NCI-H524 (cell line): ENCODE measurements at places on chromosomes 11 and 22.
A peak's percentile ranks its signal among the peaks of the same experiment; 100 is the strongest.

DNA sequence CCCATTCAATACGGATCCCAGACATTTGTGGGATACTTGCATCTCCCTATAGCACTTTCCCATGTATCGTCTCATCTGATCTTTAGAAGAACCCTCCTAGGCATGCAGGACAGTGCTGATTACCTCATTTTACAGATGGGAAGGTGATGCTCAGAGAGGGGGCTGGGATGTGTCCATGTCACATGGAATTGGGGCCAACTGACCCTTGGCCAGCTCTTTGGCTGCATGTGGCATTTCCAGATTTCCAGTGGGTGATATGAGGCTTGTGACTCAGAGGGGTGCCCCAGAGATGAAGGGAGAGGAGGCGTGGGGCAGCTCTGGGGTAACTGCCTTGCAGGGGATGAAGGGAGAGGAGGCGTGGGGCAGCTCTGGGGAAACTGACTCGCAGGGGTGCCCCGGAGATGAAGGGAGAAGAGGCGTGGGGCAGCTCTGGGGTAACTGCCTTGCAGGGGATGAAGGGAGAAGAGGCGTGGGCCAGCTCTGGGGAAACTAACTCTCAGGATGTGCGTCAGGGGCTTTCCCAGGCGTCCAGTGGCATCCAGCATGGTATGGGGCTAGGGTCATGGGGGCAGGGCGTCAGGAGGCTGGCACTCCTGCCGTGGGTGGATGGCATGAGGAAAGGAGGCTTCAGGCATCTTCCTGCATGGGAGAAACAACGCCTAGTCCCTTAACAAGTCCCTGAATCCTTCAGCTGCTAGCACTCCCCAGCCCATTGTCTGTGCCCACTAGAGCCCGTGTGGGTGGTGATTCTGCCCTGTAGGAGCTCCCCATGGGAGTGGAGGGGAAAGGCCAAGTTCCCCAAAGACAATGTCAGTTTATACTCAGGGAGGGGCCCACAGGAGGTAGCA is 11.9 kb upstream of the CERK start:
- DNase-seq = no peak

GRCh38 chr11:27571154-27571810 is 64.7 kb upstream of the LIN7C start:
- no peak for DNase-seq

GRCh38 chr11:61472282-61472681 is 36.3 kb upstream of the LRRC10B start:
- DNase-seq = no peak

- DNase-seq = no peak
These were observed 5.9 kb downstream of the IL10RA start for GRCh38 chr11:117992136-117992535.

DNA sequence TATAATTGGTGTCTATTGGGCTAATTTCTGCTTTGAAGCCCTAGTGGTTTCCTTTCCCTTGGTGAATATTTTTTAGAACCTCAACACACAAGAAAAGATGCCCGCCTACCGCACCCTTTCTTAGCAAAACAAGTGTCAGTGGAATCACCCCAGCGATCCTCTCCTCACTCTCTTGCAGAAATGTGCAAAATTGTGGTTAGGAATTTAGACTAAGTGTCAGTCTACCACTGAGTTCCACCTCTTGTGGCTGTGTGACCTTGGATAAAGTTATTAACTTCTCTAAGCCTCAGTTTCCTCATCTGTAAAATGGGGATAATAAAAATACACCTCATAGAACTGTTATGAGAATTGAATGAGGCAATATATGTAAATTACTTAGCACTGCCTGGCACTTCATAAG is 5.3 kb upstream of the JAML start:
- DNase-seq = no peak

- no peak for DNase-seq
These were observed 78.4 kb downstream of the CDKN1C start for GRCh38 chr11:2807025-2807681.

DNA sequence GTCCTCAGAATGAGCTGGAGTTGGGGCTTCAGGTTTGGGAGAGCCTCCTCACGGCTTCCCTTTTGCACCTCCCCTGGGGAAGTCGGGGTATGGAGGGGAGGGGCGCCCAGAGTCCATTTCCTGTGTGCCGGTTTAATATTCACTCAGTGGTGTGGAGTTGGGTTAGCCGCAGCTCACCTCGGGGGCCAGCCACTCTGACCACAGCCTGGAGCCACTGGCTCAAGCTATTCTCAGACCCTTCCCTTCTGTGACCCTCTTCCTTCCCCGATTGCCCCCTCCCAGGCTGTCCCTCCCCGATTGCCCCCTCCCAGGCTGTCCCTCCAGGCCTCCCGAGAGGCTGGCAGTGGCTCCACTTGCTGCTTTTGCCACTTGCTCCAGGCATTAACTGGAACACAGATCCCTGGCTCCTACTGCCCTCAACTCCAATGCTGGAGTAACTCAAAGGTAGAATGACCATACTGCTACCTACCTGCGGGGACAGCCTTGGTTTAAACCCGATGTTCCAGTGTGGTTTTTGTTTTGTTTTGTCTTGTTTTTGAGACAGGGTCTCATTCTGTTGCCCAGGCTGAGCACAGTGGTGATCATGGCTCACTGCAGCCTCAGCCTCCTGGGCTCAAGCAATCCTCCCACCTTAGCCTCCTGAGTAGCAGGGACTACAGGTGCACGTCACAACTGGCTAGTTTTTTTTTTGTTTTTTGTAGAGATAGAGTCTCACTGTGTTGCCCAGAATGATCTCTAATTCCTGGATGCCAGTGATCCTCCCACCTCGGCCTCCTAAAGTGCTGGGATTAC is 29.3 kb downstream of the RPUSD4 start:
- DNase-seq = no peak

- DNase-seq = no peak
These were observed 11.3 kb upstream of the C11orf96 start for GRCh38 chr11:43930868-43931716.

DNA sequence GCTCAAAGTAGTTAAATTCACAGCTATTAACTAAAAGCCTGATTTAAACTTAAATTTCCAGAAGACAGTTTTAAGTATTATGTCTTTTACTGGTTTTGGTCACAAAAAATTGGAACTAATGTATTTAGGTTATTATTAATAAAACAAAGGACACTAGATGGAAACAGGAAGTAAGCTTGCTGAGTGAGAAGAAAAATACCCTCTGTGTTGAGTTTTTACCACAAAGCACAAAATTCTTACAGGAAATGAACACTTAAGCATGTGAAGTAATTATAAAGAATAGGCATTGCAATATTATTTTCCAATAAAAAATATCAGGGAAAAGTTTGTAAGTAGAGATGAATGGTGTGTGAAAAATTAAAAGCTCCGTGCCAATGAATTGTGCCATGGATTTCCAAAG is 46.3 kb downstream of the PIK3C2A start:
- DNase-seq = no peak

GRCh38 chr22:31086703-31087330 is 5.7 kb downstream of the SMTN start:
- DNase-seq = no peak

DNA sequence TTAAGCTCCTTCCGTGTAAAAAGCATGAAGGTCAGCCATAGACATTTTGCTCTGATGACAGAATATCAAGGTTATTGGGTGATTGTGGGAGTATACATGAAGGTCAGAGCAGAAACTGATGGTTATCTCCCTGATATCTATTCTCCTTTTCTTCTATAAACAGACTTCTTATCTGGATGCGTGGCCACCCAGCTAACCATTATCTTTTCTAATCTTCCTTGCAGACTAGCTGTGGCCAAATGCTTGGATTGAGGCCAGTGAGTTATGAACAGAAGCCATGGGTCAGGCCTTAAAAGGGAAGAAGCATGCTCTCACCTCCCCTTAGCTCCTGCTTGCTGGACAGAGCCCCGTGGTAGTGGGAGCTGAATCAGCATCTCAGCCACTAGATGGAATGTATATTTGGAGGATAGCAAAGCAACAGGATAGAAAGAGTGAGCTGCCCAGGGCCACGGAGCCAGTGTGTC is 31.3 kb upstream of the LRRC55 start:
- no peak for DNase-seq

DNA sequence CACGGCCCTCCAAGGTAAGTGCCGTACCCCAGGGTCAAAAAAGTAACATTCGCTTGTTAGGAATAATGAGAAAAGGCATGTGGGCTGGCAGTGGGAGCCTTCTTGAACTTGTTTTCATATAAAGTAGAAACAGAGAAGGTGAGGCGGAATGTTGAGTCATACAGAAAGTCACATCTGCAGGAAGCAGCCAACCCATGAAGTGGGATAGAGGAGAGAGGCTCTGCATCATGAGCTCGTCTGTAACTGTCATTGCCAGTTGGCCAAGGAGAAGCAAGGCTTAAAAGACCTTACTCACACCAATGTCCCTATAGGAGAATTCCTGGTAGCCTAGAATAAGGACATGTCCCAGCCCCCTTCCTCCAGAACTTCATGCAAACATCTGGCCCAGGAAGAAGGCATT is 253.3 kb downstream of the BUD13 start:
- no peak for DNase-seq

DNA sequence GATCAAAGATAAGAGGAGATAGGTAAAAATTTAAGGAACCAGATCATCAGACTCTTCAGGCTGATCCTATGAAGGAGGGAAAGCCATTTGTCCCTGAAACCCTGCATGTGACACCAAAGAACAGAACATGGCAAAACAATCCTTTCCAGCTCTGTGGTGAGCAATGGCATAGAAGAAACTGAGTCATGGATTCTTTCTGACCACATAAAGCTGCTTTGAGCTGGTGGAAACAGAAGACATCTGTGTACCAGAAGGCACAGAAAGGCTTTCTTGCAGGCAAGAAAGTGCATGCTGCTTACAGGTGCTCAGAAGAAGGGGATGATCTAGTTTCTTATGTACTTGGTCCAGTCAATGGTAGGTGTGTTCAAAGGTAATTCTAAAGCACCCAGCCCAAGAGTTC is 45.0 kb upstream of the APOA1 start:
- DNase-seq = no peak

DNA sequence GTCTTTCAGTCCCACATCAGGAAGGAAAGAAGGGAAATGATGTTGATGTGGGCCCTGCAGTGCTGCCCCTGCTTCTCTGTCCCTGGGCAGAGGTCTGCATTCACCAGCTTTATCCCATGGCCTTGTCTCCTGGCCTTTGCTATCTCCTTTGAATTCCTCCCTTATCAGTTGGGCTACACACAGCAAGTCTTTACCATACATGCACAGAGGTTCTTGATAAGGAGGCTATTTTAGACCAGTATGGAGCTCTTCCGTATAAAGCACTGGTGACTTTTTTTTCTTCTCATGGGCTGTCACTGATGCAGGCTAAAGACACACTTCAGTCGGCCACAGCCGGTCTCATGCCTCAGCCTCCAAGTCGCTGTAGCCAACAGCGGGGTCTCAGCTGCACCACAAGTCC is 20.2 kb downstream of the MYO18B start:
- DNase-seq = no peak

DNA sequence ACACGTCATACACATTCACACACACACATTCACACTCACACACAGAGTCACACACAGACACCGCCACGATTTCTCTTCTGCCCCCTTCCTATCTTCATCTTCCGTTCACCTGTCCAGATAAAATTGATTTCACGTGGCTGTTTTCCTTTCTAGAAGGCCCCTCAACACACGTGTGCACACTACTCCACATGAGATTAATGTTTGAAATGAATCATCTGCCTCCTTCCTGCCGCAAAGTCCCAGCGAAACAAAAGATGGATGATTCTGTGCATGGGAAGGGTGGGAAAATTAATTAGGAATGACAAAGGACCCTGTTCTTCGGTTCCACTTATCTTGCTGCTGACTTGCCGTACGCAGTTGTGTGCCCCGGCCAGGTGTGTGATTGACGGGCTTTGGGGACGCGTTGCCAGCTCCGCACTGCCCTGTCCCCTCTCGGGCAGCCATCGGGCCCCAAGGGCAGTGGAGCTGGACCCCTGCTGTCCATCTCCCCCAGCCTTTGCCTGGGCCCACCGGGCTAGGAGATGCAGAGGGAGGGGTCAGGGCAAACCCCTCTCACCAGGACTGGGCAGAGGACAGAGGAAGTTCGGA is 73.8 kb downstream of the MPPED1 start:
- DNase-seq = no peak

DNA sequence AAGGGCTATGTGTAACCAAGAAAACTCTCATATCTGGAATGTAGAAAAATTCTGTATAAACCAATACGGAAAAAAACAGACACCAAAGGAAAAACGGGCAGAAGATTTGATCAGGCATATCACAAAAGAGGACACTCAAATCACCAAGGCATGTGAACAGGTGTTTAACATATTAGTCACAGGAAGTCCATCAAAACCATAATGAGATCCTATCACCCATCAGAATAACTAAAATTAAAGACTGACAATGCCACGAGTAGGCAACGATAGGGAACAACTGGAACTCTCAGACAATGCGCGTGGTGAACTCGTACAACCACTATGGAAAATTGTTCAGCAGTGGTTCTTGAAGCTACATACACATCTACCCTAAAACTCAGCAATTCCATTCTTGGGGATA is 94.5 kb downstream of the MICAL3 start:
- DNase-seq = no peak

DNA sequence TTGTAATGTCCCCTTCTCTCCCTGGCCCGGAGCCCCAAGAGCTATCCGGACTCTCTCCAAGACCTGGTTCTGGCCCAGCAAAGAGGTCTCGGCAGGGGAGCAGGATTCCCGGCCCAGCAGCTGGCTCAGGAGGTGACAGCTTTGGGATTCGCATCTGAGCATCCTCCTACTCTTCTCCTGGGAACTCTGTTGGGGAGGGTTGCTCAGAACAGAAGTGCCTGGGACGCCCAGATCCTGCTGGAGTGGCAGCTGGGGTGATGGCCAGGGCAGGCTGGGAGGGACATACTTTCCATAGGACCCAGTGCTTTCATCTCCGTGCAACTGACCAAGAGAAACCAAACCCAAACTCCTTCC is 83.6 kb upstream of the PRODH start:
- DNase-seq = no peak

- no peak for DNase-seq
These were observed 198.6 kb downstream of the TMEM135 start for GRCh38 chr11:87236368-87236767.

GRCh38 chr11:97557399-97557798 is 1167.6 kb downstream of the JRKL start:
- peak; percentile 0 for DNase-seq

DNA sequence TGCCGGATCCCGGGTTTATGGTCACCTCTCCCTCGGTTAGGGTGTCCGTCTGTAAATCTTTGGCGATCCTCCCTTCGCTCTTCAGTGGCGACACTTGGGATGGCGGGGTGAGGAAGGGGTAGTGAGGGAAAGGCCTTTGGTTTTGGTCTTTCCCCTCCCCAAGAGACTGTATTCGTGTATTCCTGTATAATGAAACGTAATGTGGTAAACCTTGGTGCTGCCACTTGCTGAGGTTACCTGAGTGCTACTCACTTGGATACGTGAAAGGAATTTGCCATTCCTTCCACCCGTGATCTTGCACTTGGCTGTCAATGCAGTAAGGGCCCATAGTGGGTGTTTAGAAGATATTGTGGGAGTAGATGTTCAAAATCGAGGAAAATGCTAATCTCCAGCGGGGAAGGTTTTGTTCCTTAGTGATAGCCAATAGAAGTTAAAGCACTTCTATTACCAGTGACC is 578 bp upstream of the NUP160 start:
- no peak for DNase-seq

DNA sequence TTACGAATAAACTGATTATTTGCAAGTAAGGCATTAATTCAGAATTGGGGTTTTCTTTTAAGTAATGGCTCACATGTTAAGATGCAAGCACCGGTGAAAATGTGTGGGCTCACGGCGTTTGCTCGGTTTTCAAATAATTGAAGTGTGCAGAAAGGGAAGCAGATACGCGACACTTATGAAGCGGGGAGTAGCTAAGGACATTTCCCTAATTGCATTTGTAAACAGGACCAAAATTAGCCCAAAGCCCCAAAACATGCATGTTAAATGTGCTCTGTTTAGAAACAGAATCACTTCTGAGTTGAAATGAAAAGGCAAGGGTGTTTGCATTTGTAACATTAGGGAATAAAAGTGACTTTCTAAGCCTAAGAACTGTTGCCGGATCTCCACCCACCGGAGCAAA is 61.3 kb downstream of the ELFN2 start:
- DNase-seq = no peak
